Stimulated activated naive CD8-positive, alpha-beta T cell treated with anti-CD3 and anti-CD28 coated beads, Interleukin-15, amount 100 ng/mL, for 72 hours (primary cell): ENCODE measurements at places on chromosomes 1 and 21.

DNA sequence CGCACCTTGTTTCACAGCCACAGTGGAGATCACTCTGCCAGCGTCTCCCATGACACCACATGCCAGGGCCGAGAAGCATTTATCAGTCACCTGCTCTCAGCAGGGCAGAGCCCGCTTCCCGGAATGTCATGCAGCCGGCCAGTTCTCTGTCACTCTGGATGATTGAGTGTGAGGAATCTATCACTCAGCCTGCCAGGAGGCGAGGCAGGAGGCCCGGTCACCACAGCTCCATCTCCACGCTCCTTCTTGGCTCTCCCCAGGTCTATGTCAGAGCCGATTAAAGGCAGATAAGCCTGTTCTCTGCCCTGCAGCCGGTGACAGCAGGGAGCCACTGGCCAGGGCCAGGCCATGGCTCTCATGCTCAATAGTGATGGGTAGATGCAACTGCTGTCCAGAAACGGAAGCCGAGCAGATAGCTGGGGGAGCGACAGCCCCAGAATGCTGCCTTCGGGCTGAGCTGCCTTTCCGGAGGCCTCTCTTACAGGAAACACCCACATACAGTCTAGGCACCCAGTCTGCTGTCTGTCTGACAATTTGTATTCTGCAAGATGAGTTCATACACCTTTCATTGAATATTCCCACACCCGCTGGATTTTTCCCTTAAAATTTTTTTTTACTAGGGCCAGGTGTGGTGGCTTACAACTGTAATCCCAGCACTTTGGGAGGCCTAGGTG, 64.1 kb downstream of the ACTL8 start:
- DNase-seq: no peak

- no peak for DNase-seq
Measured at GRCh38 chr1:242579528-242580235, 55.2 kb upstream of the PLD5 start.

- DNase-seq: no peak
Measured at GRCh38 chr1:206687915-206688442, 3.3 kb downstream of the MAPKAPK2 start.

DNA sequence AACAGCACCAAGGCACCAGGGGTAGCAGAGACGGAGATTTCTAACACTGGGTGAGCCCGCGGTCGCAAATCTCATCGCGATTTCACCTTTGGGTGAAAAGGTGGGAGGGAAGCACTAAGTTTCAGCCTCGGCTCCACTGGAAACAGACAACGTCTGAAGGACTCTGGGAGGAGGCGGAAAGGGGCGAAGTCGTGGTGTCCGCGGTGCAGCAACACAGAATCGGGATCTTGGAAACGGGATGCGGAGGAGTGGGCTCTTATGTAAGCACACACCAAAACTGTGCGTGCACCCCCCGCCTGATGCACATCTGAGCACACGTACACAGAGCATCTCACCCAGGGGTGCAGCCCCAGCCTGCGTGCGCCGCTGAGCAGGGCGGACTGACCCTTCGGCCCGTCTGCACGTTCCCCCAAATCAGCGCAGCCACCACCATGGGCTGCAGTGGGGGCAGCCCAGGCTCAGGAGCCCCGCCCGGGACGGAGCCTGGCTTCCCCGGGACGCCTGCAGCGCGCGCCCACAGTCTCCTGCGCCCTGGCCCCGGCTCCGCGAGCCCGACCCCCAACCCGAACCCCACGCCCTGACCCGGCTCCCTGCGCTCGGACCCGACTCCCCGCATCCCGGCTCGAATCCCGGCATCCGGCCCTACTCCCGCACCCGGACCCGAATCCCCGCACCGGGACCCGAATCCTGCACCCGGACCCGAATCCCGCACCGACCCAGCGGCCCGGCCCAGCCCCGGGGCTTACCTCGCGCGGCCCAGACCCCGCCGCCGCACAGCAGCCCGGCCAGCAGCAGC, 670 bp downstream of the CLSTN1 start:
- peak; percentile 19 for DNase-seq

- DNase-seq: no peak
Measured at GRCh38 chr1:8706995-8707396, 110.4 kb downstream of the RERE start.

GRCh38 chr1:59877108-59877682, 49.4 kb downstream of the CYP2J2 start:
- no peak for DNase-seq

GRCh38 chr1:155940993-155941844, at the start of gene RXFP4:
Gene RXFP4 (plus strand): TSS chr1:155941638. CDS start chr1:155941710, 72 bp downstream.
- DNase-seq: no peak

DNA sequence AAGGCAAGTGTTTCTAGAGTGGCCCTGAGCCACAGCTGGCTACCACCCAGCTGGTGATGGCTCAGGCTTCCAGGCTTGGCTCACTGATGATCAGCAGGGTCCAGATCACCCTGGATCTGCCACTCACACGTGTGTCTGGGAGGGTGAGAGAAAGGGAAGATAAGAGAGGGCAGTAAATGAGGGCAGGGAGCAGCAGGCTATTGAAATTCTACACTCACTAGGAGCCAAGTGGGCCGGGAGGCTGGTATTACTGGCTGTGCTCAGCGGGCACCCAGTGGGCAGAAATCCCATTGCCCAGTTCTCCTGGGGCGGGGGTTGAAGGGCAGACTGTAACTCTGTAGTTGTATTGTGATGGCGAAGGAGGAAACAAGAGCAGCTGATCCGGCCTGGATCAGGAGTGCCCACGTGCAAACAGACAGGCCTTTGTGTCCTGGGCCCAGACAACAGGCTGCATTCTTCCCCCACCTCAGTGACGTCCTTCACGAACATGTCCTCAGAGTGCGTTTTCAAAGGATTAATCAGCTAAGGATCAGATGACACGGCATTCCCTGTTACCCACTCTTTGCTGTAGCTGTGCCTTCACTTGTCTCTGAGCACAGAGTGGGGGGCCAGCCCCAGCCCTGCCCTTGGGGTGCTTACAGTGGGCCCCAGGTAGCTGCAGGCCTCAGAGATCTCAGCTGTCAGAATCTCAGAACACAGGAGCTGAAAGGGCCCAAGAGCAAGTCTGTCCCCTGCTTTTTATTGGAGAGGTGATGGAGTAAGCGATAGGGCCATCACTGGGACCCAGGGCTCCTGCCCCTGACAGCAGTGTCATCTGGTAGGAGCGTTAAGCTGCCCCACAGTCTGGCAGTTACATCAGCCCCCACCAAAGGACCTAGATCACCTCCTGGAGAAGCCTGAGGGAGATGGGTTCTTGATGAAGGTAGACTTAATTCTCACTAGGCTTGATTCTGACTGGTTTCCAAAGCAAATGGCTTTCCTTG, 60.5 kb downstream of the ATP1A1 start:
- DNase-seq: no peak

DNA sequence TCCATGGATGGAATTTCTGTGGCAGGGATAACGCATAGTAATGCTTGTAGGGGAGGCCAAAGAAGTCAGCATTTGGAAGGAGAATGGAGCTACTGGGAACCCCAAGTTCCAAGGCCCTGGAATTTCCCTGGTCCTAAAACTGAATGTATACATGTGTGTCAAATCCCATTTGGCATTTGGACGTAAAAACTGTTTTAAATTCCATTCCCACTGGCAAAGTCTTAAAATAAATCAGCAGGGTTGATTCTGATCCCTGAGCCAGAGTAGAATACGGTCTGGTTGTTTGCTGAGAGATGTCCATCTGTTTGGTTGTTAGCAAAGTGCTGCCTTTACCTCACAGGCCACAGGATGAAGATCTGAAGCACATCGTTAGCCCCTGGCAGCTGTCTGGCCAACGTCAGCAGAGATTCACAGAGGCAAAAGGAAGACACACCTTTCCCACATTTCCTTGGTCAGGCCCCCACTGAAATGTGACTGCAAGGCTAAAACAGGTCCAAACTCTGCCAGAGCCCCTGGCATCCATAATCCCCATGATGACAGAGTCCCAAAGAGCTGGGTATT, 62.2 kb downstream of the GORAB start:
- no peak for DNase-seq

DNA sequence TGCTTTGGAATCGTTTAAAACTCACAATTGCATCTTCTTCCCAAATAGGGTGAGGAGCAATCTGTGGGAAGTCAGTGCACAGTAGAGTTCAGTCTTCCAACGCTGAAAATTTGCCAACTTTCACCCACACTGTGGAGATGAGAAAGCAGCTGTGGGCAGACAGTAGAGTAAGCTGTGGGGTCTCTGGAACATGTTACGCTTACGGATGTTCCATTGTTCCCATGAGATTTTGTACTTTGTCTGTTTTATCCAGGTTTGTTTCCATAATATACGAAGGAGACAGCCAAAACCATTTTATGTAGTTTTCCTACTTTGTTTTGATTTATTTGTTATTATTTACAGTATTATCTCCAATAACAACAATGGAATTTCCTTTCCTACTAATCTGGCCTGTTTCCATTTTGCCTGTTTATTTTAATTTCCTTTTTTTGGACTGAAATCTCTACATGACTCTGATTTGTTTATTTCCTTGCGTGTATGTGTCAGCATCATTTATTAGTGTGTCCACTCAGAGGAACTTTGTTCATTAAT, 65.1 kb upstream of the RGL1 start:
- DNase-seq: no peak

DNA sequence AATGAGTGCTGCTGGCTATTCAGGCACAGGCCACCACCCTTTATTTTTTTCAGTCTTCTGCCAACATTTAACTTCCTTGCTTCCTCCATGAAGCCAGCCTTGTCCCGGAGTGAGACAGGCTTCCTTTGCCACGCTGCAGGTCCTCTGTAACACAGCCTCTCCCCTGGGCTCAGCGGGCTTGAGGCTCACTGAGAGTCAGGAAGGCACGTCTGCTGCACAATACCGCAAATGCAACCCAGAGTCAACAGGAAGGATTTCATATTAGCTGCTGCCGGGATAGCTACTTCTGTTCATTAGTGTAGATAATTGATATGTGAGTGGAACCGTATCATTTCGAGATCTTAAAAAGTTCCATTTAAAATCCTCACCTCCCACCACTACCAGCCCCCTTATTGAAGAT, 22.5 kb downstream of the MYOG start:
- DNase-seq: no peak

- DNase-seq: no peak
Measured at GRCh38 chr1:112905395-112906149, 50.4 kb downstream of the SLC16A1 start.

- DNase-seq: no peak
Measured at GRCh38 chr1:109094377-109094803, 3.8 kb downstream of the TMEM167B start.

DNA sequence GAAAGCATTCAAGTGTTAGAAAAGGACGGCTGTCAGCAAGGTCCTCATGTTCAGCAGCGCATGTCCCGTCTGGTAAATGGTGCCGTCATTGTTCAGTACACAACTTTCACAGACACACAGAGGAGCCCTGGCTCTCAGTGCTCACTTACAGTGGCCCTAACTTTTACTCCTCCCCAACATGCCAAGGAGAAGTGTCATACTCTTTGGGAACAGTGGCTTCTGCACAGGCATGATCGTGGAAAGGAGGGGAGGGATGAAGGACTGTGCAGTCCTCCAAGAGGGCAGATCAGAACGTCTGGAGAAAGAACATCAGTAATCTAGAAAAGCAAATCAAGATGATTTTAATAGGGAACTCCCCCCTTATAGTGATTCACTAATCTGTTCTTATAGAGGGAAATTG, 3.8 kb upstream of the GRHL3 start:
- DNase-seq: no peak

GRCh38 chr1:16077406-16078245, 4.2 kb upstream of the FAM131C start:
- no peak for DNase-seq

DNA sequence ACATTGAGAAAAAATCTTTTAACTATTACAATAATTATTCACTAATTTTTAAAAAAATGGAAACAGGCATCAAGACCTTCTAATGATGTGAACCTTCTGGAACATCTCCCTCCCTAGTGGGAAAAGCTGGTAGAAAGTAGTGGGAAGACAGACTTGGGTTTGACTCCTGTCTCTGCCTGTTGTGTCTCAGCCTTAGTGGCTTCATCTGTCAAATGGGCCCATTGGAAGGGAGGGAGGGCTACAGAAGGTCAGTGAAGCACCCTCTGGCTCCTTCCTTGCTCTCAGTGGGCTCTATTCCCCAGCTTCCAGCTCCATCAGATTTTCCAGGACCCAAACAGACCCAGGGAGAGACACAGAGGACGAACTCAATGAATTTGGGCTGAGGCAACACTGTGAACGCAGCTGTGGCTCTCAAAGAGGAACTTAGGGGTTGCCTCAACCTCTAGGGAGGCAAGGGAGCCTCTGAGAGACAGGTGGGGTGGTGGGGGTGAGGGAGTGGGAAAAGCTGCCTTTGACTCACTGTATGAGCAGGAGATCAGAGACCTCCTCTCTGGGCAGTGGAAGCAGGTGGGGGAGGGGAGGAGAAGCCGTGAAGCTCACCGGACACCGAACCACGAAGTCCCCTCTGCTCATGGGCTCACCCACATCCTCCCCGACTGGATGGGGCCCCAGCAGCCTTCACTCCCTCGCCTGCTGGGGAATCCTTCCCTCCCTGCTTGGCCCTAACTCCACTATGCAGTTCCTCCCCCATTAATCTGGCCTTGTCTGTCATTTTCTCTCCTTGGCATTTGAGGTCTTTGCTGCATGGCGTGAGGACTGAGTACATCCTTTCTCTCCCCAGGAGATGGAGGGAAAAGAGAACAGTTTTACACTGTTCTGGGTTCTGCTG, 4.5 kb downstream of the CNR2 start:
- DNase-seq: peak; percentile 69

DNA sequence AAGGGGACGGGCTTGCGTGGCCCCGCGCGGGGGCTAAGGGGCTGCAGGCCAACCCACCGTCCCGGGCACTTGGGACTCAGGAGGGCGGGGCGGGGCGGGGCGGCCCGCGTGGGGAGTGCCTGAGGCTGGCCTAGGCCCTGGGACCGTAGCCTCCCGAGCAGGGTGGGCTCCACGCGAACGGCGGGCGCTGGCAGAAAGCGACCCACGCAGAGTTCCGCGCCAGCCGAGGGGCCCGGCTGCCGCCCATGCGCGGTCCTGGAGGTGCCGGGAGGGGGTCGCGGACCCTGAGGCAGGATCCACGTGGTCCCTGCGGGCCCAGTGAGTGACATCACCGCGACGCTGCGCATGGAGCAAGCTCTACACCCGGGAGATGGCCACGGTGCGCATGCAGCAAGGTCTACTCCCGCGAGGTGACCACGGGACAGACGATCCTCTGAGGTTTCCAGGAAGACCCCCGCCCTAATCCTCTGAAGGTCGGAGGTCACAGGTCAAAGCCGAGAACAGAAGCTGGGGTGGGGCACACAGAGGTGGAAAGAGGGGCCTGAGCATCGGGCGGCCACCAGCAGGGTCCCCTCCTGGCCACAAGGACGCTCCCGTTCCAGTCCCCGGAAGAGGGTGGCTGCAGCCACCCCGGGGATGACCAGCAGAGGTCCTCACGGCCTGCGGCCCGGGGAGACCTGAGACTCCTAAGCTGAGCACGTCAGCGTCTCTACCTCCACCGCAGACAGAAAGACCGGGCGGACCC, 13.5 kb upstream of the SLC19A1 start:
- peak; percentile 67 for DNase-seq

DNA sequence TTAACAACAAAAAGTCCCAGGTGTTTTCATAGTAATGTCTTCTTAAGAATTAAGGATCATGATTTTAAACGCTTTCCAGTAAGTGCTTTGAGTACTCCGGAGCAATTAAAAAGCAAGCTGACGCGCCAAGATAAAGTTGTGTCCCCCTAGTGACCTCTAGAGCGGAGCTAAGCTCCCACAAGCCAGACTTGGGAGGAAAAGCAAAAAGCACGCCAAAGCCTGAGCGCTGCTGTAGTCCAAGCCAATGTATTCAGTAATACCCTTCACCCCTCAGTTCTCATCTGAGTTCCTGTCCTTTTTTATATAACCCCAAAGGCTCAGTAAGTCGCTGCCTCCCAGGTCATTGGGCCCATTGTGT, 3.5 kb upstream of the SLC44A5 start:
- DNase-seq: no peak
